ENCODE measurements at places on chromosomes 2 and 18. TPM values are rescaled to one million over a fixed set of nuclear protein-coding genes. Genes with fewer than 3 reads are reported as not detected.

DNA sequence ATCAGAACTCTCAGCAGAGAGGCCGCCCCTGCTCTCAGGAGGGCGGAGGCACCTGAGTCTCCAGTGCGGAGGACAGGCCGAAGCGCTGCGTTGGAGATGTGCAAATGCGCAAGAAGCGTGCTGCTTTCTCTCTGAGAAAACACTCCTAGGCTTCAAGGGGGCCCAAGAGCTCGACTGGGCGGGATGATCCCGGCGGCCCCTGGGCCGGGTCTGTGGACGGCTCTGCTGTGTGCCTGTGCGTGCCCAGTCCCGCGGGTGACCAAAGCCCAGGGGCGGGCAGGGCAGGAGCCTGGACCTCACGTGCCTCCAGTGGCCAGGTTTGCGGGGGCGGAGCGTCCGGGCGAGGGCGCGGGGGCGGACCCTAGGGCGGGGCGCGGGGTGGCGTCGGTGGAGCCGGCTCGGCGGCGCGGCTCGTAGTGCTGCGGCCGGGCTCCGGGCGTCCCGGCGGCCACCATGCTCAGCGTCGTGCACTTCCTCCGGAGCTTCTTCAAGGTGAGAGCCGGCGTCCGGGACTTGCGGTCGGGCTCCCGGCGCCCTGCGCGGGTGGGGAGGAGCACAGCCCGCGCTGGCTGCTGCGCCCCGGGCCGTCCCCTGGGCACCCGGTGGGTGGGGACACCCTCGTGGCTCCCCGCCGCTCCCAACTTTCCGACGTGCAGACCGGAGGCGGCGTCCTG lies at the start of gene ARHGEF4:
TSS of gene ARHGEF4 (plus strand) at position 414 of the 674 bp plus-strand sequence. CDS start at position 454, 40 bp downstream.
- H3K27me3 ChIP-seq = peaks cover 56% of the 10 kb centered on the region
- no peak within 1 kb of the TSS for H3K4me3 ChIP-seq
- peak; percentile 26 for DNase-seq
- H3K4me1 ChIP-seq = no peaks in the 10 kb centered on the region
- no peaks in the 10 kb centered on the region for H3K36me3 ChIP-seq
- H3K27ac ChIP-seq = no peak within 1 kb of the TSS

GRCh38 chr2:181305301-181306123 lies 151.7 kb upstream of the ITGA4 start:
- H3K4me1 ChIP-seq = peaks cover 70% of the 10 kb centered on the region
- peaks cover 4% of the 10 kb centered on the region for H3K36me3 ChIP-seq
- DNase-seq = peak; percentile 62
- no peaks in the 10 kb centered on the region for H3K27me3 ChIP-seq

DNA sequence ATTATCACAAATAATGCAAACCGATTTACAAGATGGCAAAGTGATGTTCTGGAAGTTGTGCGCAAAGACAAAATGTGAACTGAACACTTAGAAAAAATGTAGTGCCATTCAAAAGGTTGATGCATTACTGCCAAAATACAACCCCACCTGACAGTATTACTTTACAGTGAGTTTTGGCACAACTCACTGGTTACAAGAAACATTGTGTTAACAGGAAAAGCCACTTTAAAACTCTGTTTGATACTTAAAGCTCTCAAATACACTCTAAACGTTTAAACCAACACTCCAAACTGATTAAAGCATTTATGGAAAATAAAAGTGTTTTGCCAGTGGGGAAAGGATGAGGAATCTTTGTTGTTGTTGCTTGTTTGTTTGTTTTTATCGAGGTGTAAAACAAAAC lies 173.4 kb upstream of the SATB2 start:
- no peak for DNase-seq
- H3K36me3 ChIP-seq = no peaks in the 10 kb centered on the region
- H3K4me1 ChIP-seq = no peaks in the 10 kb centered on the region
- no peaks in the 10 kb centered on the region for H3K27me3 ChIP-seq
- no peak overlapping the region for H3K27ac ChIP-seq
- no peak overlapping the region for H3K4me3 ChIP-seq

GRCh38 chr2:85886590-85886989 lies 2.2 kb downstream of the ST3GAL5 start:
- H3K4me3 ChIP-seq = peak overlapping the region; percentile 85
- H3K27ac ChIP-seq = peak overlapping the region; percentile 90
- peaks cover 57% of the 10 kb centered on the region for H3K4me1 ChIP-seq
- peak; percentile 67 for DNase-seq

DNA sequence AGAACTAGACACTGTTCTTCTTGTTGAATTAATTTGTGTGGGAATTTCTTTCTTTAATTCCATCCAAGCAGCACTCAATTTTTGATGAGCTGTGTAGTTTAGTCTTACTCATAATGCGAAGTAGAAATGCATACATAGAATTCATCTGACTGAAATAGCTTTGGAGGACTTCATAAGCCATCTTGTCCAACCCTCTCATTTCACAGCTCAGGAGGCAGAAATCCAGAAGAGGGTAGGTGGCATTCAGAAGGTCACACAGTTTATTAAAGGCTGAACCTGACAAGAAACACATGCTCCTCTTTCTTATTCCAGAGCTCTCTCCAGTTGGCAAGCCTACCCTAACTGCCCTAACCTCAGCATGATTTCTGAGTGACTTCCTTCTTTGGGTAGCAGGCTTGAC lies 169.2 kb upstream of the NOSTRIN start:
- no peak for DNase-seq
- H3K4me3 ChIP-seq = no peak overlapping the region
- peaks cover 24% of the 10 kb centered on the region for H3K4me1 ChIP-seq
- no peak overlapping the region for H3K27ac ChIP-seq
- H3K36me3 ChIP-seq = peaks cover 12% of the 10 kb centered on the region

- H3K4me1 ChIP-seq = peaks cover 16% of the 10 kb centered on the region
- peaks cover 1% of the 10 kb centered on the region for H3K36me3 ChIP-seq
- DNase-seq = no peak
- H3K4me3 ChIP-seq = no peak overlapping the region
- no peak overlapping the region for H3K27ac ChIP-seq
- no peaks in the 10 kb centered on the region for H3K27me3 ChIP-seq
Measured at GRCh38 chr2:88018909-88019308, 2.6 kb upstream of the RNU2-63P start.

DNA sequence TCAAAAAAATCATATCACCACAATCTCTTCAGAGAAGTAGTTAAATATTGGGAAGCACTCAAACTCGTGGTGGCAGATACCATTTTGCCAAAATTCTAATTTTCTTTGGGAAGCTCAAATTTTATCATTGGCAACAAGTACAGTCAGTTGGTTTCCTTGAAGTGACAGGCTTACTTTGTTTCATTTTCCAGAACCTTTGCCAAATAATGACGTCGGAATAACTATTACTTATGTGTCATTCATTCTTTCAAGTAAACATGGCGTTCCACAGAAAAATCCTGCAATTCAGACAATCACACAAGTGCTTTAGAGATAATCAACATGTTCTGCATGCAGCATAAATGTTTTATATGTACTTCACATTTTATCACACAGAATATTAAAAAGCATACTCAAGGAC lies 5.4 kb downstream of the TTLL4 start:
- H3K27me3 ChIP-seq = no peaks in the 10 kb centered on the region
- peaks cover 21% of the 10 kb centered on the region for H3K4me1 ChIP-seq
- H3K27ac ChIP-seq = no peak overlapping the region
- peaks cover 13% of the 10 kb centered on the region for H3K36me3 ChIP-seq
- H3K4me3 ChIP-seq = no peak overlapping the region

DNA sequence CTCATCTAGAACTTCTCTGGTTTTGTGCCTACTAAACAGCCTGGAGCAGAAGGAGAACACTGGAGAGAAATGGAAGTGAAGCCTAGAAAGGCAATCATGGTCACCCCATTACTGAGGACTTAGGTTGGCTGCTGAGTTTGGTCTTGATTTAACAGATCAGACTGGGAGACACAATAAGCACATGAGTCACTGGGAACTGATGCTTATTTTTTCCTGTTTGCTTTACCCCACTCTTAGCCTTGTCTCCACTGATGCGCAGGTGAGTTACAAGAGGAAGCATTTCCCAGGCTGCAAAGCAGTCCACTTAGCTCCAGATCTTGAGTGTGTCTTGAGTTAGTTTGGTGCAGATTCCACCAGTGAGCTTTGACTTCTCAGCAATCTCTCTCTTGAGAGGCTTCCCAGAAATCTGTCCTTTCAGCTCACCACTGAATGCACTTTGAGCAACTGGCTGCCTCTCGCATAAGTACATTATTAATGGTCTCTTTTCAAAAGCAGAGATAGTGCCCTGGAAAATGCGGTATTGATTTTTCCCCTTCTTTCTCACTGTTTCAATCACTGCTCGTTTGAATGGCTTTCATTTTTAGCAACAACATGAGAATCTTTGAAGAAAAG lies 390.2 kb upstream of the SETBP1 start:
- H3K27ac ChIP-seq = no peak overlapping the region
- no peaks in the 10 kb centered on the region for H3K36me3 ChIP-seq
- H3K4me1 ChIP-seq = no peaks in the 10 kb centered on the region

DNA sequence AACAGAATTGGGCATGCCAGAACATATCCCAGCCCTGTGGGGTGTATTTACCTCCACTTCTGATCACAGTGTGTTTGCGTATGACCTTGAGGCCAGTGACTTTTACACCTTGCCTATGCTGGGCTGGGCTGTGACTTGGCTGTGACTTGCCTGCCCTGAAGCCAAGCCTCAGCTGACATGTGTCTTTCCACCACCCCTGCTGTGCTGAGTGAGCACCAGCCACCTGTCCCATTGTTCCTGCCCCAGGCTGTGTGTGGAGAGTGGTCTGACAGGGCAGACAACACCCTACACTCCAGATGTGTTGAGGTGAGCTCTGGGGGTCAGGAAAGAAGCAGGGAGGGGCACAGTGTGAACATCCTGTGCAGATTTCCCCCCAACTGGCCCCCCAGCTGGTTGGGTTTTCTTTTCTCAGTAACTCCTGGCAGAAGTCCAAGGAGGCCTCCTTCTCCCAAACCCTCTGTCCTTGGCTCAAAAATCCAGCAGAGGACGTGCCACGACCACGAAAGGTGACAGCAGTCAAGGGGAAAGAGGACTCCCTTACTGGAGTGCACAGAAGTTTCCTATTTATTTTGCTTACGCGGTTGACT lies 5.1 kb upstream of the STEAP3 start:
- H3K4me3 ChIP-seq = no peak overlapping the region
- no peaks in the 10 kb centered on the region for H3K4me1 ChIP-seq
- no peak for DNase-seq
- H3K27ac ChIP-seq = no peak overlapping the region

GRCh38 chr2:18932853-18933252 lies 343.5 kb upstream of the NT5C1B start:
- no peak overlapping the region for H3K27ac ChIP-seq
- no peaks in the 10 kb centered on the region for H3K4me1 ChIP-seq
- no peak overlapping the region for H3K4me3 ChIP-seq

GRCh38 chr2:71865391-71865965 lies 282.2 kb downstream of the CYP26B1 start:
- H3K36me3 ChIP-seq = no peaks in the 10 kb centered on the region
- no peak overlapping the region for H3K27ac ChIP-seq

DNA sequence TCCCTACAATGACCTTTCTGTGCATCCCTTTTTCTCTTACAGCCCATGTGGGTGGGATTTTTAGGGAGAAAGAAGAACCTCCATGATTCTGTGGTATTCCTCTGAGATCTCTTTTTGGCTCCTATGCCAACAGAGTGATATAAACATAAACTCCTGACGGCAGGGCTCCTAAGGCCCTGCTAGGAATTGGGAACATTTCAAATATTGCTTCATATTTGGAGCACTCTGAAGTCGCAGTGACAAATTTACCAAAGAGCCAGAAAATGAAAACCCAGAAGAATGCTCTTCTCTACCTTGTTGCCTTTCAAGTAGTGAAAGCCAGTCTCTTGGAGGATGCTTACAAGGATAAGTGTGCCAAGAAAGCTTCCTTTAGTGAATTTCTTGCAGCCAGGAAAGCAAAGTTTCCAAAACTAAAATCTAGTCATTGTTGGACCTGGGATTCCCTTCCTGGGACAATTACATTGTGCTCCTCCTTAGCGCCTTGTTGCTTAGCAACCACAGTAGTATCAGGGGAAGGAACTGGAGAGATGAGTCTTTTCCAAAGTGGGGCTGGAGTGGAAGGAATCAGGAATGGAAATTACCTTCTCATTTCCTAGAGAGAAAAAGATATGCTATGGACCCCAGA lies 7.3 kb upstream of the SETBP1 start:
- H3K4me1 ChIP-seq = no peaks in the 10 kb centered on the region
- H3K27me3 ChIP-seq = peaks cover 36% of the 10 kb centered on the region
- H3K36me3 ChIP-seq = no peaks in the 10 kb centered on the region
- H3K27ac ChIP-seq = no peak overlapping the region

DNA sequence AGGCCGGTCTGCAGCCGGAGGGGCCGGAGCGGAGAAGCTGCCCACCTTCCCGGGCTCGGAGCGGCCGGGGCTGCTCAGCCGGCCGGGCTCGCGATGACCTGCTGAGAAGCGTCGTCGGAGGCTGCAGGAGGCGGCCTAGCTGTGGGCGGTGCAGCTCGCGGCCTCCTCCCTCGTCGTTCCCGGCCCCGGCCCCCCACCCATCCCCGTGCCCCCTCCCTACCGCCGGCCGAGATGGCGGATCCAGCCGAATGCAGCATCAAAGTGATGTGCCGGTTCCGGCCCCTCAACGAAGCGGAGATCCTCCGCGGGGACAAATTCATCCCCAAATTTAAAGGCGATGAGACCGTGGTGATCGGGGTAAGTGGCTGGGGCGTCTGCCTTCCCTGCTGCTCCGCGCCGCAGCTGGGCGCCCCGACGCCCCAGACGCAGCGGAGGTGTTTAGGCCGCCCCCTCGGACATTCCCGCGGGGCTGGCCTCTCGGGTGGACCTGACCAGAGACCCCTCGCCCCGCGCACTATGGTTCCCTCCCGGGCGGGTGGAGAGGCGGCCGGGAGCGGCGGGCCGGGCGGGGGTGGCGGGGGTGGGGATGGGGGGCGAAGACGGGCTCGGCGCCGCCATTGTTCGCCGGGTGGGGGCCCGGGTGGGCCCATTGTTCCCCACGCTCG lies 492 bp downstream of the KIF5C start:
- H3K27me3 ChIP-seq = peaks cover 35% of the 10 kb centered on the region
- H3K4me1 ChIP-seq = peaks cover 7% of the 10 kb centered on the region
- H3K36me3 ChIP-seq = peaks cover 8% of the 10 kb centered on the region

Gene SDC1
- total RNA-seq = not detected

Gene KANSL1L
- total RNA-seq = 3.7 TPM

All from activated naive CD8-positive, alpha-beta T cell treated with anti-CD3 and anti-CD28 coated beads for 36 hours (primary cell).